ENCODE measurements at places on chromosomes 5 and 9.

DNA sequence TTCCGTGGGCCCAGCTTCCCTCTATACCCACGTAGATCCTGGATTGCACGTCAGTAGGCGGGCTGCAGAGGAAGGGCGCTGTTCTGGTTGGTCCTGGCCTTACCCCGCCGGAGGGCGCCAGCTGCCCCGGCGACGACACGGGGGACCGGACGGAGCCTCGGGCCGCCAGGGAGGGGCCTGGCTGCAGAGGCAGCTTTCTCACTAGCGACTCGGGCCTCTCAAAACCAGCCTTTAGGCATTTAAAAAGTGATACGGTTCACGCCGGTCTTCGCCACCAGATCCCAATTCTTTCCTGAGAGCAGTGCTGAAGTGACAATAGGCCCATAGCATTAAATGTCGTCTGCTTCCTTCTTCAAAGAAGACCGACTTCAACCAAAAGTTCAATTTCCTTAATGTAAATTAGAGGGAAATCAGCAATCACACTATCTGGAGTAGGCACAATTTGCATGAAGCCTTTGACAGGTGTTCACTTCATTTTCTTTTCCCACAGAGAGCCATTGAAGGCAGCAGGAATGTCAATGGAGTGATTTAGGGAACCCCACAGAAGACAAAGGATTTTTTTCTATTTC, 17.6 kb upstream of the UBE2D2 start:
- DNase-seq = no peak

DNA sequence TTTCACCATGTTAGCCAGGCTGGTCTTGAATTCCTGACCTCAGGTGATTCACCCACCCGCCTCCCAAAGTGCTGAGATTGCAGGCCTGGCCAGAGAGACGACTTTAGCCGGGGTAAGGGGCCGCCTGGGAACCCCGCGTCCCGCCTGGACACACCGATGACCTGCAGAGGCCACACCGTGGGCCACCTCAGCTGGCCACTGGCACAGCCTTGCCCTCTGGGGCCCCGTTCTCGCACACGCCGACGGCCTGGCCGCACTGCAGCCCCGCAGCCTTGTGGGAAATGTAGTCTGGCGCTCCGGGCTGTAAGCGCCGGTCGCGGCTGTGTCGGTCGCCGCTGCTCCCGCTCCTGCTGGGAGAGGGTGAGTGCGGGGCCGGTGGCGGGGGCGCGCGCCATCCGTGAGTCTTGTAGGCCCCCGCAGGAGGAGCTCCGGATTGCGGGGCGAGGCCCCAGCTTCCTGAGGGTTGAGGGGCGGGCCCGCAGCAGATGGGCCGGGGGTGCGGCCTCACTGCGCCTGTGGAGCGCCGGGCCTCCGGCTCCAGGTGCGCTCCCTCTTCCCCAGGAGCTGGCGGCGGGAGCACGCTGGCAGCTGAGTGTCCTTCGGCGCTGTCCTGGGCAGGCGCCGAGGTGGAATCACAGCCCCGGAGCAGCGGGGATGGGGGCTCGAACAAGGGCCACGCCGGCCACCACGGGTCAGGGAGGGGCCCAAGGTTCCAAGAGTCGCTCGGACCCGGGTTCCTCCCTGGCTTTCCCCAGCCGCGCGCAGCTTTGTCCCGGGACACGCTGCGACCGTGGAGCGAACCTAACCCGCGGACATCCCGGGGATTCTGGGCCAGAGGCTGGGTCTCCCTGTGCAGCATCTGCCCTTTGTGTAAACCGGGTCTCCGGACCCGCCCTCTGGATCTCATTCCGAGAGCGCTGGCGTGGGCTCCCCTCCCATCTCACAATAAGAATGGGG, at the start of gene ZFP2:
Gene ZFP2, plus strand, starts transcription at position 299 of the 957 bp plus-strand sequence. CDS start 35,401 bp downstream, outside the sequence.
- peak; percentile 9 for DNase-seq

- no peak for DNase-seq
Observed at GRCh38 chr5:151584057-151584937, 6.8 kb downstream of the FAT2 start.

DNA sequence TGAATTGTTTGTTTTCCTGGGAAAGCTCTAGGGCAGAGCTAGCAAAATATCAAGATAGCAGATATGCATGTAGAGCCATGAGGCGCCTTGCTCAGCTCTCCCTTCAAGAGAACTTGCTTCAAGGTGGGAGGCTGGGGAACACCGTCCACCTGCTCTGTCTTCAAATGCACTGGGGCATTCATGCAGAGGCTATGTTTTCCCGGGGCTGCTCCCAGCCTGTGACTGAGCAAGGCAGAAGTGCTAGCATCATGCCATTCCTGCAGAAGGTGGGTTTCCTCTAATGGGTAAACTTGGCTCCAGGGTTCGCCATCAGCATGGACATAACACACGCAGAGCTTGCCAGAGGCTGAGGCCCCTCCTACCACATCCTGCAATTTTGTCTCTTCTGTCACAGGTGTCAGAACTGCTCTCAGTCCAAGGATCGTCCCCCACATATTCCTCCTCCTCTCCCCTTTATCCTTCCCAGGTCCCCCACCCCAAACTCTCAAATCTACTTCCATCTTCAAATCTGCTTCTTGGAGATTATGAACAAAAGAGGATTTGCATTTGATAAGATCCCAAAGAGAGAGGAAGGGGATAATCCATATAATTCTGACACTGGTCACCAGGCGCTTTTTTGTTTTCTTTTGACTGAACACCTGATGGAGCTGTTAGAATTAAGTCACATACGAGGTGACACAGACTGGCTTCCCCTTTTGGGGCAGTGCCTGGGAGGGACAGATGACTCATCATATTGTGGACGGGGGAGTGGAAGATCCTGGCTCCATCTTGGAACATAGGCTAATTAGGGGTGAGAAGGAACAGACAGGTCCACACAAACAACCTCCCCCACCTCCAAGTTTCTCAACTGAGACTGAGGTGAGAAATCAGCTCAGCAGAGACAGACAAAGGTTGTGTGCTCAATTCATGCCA, 85.0 kb upstream of the TAF11L2 start:
- DNase-seq = no peak

- DNase-seq = no peak
Observed at GRCh38 chr5:59500014-59500413, 393.5 kb downstream of the PDE4D start.

DNA sequence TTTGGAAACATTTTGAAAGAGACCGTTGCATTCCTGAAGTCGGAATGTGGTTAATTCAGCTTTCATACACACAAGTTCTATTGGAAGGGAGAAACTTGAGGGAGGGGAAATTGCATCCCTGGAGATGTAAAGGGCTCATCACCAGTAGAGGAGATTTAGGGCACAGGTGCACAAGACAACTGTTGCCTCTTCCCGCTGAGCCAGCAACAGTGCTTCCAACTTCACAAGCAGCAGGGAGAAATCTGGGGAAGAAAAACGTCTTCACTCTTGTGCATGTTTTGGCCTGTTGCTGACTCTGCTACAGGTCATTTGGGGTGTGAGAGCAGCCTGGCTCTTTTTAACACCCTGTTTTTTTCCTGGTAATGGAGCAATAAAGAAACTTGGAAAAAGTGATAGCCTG, 277.9 kb downstream of the GAS1 start:
- DNase-seq = no peak

DNA sequence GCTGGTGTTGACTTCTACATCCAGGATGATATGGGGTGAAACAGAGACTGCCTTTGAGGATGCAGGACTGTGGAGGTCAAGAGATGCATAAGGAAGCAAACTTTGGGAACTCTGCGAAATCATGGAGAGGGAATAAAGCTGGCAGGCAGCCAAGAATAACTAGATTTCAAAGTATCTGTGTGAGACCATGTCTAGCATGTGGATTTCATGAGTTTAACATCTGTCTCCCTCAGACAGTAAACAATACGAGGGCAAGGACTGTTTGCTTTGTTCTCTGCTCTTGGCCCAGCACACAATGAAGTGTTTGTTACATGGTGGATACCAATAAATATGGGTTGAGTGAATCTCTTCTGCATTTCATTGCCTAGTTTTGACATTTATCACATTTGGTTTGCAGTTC, 71.3 kb downstream of the RASEF start:
- no peak for DNase-seq

DNA sequence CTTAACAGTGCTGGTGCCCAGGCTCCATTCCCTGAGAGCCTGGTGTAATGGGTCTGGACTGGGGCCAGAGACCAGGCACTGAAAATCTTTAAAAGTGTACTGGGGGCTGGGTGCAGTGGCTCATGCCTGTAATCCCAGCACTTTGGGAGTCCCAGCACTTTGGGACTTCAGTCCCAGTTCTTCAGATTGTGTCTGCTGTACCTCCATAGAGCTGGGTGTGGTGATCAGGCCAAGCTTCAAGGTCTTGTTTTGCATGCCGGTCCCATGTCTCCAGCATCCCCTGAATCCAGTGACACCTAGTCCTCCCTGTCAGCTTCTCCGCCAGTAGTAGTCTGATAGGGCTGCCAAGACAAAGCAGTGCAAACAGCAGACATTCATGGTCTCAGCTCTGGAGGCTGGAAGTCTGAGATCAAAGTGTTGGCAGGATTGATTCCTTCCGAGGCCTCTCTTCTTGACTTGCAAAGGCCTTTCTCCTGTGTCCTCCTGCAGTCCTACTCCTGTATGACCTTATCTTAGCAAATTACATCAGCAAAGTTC, 108.2 kb downstream of the SYK start:
- no peak for DNase-seq

DNA sequence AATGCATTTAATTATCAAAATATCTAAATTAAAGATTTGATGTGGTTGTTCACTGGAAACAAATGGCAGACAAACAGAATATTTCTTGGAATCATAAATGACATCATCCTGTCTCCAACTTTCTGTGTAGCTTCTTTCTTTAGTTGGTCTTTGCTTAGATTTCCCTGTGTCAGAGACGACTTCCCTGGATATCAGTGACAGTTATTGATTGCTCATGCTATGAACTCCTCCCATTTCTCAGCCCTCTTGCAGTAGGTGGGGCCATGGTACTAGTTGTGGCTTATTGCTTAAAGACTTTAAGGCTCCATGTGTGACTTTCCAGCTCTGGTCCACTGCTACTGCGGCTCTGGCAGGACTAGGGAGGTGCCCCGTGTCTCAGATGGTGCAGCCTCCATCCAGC, 592.6 kb downstream of the MTRR start:
- DNase-seq = no peak

DNA sequence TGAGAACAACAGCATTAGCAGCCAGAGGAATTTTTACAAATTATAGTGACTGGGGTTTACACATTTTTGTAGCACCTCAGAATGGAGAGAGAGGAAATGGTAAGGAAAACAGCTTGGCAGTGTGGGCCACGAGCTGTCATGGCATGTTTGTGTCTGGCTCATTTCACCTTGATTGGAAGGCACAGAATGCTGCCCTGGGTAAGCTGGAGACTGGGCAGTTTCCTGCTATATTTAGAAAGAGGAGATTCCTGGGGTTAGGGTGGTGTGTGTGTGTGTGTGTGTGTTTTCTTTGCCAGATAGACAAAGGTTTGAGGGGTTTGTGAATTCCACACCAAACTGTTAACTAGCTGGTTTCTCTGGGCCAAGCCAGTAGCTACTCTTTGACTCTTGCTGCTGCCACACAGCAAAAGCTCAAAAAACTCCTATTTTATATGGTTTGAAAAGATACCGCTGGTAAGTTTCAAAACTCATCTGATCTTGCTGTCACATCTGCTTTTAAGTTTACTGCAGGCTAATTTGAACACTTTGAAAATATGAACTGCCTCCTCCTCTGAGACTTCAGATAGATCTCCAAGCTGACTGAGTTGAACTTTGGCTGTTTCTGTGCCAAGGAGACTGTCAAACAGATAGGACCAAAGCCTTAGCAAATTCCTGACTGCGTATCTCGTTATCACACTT, 9.1 kb downstream of the ARHGAP26 start:
- no peak for DNase-seq

- no peak for DNase-seq
Observed at GRCh38 chr9:128102861-128103588, 24.5 kb downstream of the PTGES2 start.

GRCh38 chr9:35067056-35067455, 5.4 kb downstream of the VCP start:
- no peak for DNase-seq

- DNase-seq = no peak
Observed at GRCh38 chr5:111685969-111686368, 71.0 kb downstream of the NREP start.

GRCh38 chr9:34553511-34554021, 30.8 kb upstream of the ENHO start:
- DNase-seq = no peak

GRCh38 chr9:37953775-37954437, 50.0 kb upstream of the SLC25A51 start:
- DNase-seq = no peak

Data from stimulated activated CD4-positive, alpha-beta T cell treated with anti-CD3 and anti-CD28 coated beads, TNF-alpha, amount 100 ng/mL, for 1 hour (primary cell).